Fibroblast of skin of right biceps (primary cell): ENCODE measurements at places on chromosomes 12 and 14.

GRCh38 chr12:109879351-109880042, 844 bp downstream of the GLTP start:
- DNase-seq, result peak; percentile 25

- no peak for DNase-seq
These were observed 70.5 kb downstream of the ITPK1 start for GRCh38 chr14:93045211-93045674.

- no peak for DNase-seq
These were observed 2.2 kb upstream of the PTHLH start for GRCh38 chr12:27974735-27975221.

GRCh38 chr14:71410578-71411284, 503.5 kb downstream of the PCNX1 start:
- no peak for DNase-seq

GRCh38 chr12:105888696-105889095, 250.1 kb downstream of the NUAK1 start:
- DNase-seq, result peak; percentile 86

GRCh38 chr14:94971750-94972149, 185.6 kb downstream of the DICER1 start:
- DNase-seq, result peak; percentile 23

DNA sequence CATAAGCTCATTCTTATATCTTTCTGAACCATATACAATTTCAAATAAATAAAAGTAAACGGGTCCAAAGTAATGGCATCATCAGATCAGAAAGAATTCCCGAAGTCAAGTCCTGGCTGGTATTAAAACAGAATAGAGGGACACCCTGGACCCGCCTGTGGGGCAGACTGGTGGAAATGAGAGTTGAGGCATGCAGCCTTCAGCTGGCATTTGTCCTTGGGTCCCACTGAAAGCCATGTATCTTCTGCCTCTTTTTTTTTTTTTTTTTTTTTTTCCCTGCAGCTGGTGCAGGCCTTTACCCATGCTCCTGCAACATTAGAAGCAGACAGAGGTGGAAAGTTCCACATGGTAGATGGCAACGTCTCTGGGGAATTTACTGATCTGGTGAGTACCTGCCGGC, 9.9 kb downstream of the AHSA1 start:
- no peak for DNase-seq

GRCh38 chr12:43669373-43669772, 89.2 kb downstream of the PUS7L start:
- no peak for DNase-seq

DNA sequence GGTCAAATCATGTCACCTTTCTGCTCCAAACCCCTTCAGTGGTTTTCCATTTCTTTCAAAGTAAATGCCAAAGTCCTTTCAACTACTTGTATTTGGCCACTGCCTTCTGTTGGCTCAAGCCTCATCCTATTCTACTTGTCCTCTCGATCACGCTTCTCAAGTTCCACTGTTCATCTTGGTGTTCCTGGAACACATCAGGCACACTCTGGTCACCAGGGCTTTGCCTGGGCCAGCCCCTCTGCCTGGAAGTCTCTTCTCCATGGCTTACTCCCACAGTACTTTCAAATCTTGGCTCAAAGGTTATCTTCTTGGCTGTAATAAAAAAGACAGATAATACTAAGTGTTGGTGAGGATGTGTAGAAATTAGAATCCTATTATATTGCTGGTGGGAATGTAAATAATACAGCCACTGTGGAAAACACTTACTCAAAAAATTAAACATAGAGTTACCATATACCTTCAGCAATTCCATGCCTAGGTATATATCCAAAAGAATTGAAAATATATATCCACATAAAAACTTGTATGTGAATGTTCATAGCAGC, 17.3 kb upstream of the PPFIBP1 start:
- DNase-seq, result no peak

DNA sequence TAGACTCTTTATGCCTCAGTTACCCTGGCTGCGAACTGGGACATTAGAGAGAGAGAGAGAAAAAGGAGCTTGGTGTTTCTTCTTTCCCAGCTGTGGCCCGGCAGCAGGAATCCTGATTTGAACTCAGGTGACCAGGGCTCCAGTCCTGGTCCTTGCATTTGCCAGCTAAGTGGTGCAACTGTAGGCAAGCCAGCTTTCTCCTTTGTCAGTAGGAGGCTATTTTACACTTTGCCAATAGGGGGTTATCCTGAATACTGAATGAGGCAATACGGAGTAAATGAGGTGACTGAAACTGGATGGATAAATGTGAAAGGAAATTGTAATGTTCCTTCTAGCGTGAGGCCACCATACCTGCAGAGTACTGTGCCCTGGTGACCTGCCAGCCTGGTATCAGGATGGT, 27.8 kb downstream of the KCNA5 start:
- DNase-seq, result no peak

DNA sequence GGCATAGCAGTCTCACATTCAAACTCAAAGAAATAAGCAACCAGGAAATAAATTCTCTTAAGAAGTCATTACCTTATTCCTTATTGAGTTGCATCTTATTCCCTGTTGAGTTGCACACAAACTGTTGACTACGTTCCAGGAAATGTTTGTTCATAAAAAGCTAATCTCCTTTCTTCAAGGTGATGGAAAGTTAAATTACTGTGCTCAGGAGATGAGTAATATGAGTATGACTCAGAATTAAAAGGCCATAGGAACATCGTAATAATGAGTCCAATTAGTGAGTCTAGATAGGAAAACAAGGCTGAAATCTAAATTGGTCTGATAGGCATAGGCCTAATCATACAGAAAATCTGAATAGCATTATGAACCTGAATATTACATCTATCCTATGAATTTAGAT, 203.1 kb downstream of the SLC2A13 start:
- DNase-seq, result no peak

DNA sequence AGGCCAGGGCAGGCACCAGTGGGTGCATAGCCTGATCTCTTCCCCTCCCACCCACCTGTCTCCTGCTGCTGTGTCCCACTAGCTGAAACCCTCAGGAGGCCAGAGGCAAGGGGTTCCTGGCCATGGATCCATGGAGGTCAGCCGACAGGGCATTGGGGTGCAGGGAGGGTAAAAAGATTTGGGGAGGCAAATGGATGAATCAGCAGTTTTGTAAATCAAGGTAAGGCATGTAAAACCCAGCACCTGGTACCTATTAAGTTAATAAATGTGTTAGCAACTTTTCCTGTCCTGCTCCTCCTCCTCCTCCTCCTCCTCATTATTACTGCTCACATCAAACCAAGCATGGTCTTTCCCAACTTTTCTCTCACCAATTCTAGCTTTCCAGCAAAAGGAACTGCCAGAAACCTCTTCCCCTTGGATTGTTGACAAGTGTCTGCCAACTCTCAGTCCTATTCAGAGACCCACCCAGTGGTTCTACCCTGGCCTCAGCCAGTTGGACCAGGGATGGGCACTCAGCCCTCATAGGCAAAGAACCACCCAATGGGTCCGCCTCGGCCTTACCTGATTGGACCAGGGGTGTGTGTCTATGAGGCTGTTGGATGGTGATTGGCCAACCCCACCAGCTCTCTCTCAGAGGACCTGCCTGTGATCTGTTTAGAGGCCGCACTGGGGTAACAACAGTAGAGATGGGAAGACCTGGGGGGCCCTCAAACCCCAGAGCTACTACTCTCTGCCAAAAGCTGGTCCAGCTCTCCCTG, 155.7 kb upstream of the GSC start:
- DNase-seq, result no peak

DNA sequence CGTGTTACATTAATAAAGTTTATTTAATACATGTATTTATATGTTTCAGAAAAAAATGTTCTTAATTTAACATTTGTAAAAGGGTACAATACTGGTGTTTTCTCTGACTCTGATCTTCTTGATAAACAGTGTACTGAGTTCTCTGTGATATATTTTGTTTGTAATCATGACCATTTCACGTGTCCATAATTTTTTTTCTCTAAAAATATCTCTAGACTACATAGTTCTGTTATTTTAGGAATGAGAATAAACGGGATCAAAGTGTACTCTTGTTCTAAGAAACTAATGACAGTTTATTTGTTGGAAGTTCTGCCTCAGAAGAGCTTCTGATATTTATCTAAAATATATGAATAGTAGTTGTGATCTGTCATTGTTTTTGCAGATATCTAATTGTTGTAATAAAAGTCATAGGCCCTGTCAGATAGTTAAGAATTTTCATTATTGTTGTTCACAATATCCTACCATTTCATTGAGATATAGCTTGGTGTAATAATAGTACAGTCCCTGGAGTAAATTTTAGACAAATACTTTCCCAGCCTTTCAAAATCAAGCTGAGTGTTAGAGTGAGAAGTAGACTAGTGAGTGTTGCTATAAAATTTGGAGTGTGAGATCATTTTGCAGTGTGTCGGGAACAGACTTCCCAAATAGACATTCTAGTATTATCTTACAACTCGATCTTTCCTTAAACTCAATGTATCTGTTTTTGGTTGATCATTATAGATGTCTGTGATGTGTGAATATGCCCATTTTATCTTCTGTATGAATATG, 86.2 kb downstream of the ERC1 start:
- DNase-seq, result no peak

DNA sequence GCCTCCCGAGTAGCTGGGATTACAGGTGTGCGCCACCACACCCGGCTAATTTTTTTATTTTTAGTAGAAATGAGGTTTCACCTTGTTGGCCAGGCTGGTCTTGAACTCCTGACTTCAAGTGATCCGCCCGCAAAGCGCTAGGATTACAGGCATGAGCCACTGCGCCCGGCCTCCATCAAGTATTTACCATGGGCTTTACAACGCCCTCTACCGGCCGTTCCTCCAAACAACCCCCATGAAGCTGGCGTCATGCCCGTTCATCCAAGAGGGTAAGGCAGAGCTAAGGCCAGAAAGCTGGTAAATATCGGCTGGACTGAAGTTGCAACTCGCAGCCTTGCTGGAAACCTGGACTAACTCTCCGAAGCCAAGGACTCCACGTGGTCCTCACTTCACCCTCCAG, 41.6 kb downstream of the RNF34 start:
- no peak for DNase-seq

DNA sequence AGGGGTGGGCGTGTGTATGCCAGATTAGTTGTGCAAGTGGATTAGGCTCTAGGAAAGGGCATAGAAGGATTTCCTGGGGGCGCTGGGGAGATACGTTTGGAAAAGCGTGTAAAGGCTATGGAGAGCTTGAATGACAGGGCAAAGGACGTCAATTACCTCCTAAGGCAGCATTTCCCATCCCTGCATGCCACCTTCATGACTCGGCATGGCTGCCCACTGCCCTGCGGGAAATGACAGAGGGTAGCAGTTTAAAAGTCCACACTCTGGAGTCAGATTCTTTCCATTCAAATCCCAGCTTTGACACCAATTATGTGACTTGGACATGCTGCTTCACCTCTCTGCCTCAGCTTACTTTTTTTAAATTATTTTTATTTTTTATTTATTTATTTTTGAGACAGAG, 14.8 kb upstream of the TMEM229B start:
- DNase-seq, result no peak

- no peak for DNase-seq
These were observed 119.0 kb upstream of the FKBP4 start for GRCh38 chr12:2675776-2676175.

- DNase-seq, result no peak
These were observed 91.0 kb upstream of the MED13L start for GRCh38 chr12:116368196-116369194.

GRCh38 chr12:111367661-111368221, 1.2 kb downstream of the PHETA1 start:
- DNase-seq, result no peak

GRCh38 chr14:81772381-81772780, 238.7 kb upstream of the SEL1L start:
- no peak for DNase-seq

DNA sequence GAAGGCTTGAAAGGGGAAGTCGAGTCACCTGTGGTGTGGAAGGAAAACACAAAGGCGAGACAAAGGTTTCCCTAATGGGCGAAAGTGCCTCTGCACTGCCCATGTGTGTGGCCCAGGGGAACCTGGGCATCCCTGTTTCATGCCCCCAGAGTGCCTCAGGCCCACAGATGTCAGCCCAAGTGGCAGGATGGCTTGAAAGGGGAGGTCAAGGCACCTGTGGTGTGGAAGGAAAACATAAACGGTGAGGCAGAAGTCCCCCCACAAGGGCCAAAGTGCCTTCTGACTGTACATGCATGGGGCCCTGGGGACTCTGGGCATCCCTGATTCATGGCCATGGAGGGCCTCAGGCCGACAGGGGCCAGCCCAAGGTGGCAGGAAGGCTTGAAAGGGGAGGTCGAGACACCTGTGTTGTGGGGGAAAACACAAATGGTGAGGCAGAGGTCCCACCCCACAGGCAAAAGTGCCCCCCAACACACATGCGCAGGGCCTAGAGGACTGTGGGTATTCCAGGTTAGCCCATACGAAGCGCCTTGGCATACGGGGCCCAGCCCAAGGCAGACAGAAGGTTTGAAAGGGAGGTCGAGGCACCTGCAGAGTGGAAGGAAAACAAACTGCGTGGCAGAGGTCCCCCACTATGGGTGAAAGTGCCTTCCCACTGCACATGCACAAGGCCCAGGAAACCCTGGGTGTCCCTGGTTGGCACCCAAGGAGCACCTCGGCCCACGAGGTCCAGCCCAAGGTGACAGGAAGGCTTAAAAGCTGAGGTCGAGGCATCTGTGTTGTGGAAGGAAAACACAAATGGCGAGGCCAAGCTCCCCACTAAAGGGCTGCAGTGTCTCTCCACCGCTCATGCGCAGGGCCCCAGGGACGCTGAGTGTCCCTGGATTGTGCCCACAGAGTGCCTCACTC, 382.3 kb downstream of the ALG10 start:
- DNase-seq, result no peak

GRCh38 chr12:5562581-5562980, 130.7 kb downstream of the NTF3 start:
- no peak for DNase-seq

- no peak for DNase-seq
These were observed 156.1 kb downstream of the DIO2 start for GRCh38 chr14:80055226-80055625.

GRCh38 chr14:30786701-30787100, 87.7 kb upstream of the COCH start:
- DNase-seq, result no peak

DNA sequence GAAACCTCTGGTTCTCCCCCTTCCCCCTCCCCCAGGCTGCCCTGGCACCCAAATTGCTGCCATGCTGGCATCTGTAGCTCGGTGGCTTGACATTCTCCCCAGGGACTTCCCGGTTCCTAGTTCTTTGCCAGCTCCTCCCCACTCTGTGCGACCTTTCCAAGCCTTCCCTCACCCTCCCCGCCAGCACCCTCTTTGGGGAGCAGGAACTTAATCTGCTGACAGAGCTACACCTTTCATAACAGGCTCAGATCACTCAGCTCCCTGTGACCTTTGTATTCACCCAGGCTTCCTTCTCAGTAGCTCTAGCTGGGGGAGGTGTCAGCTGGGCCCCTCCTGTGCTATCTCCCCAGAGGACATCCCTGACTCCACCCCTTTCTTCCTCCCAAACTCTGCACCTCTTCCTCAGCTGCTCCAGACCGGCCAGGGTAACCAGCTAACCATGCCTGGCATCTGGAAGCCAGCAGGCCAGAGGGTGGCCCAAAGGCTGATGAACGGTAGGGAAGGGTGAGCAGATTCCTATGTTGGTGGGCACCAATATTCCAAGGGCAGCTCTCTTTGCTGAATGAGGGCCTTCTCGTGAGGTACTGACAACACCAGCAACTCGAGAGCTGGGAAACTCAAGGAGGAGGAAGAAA, 1.8 kb upstream of the COX14 start:
- DNase-seq, result no peak

GRCh38 chr12:117331691-117332090, 29.7 kb downstream of the NOS1 start:
- DNase-seq, result no peak

GRCh38 chr12:94165138-94165537, 16.8 kb downstream of the PLXNC1 start:
- no peak for DNase-seq
